Germinal center (tissue), 1 donor: ENCODE measurements at places on chromosomes 12 and 14.
A peak's percentile ranks its signal among the peaks of the same experiment; 100 is the strongest.

DNA sequence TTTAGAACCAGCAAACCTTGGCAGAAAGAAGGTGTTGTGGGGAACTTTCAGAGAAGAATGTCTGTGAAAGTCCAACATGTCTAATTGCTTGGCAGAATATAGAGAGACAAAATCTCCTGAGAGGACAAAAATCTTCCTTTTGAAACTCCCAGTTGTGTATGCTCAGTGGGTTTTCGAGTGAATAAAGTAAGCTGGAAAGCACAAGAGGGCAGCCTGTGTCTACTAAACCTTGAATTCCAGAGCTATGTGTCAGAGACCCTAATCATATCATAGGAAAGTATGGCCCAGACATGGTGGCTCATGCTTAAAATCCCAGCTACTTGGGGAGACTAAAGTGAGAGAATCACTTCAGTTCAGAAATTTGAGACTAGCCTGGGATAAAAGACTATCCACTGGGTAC, 661.2 kb downstream of the SLC16A7 start:
- DNase-seq = no peak

DNA sequence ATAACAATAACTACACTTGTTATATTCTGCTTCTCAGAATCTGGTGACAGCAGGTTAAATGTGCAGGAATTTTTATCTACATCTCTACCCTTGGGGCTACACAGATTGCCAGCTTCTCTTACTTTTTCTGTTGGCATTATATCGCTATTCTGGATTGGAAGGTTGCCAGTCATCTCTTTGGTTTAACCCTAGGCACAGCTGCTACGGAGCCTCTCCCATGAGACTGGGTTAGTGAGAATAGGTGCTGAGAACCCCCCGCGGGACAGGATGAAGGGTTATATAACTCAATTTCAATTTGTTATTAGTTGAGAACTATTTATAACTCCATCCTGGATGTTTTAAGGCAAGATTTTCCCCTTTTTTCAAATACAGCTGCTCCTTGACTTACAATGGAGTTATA, 73.1 kb downstream of the ACADS start:
- DNase-seq = no peak

GRCh38 chr12:13208533-13209435, 12.3 kb downstream of the EMP1 start:
- DNase-seq = no peak

- no peak for DNase-seq
These were observed 40.1 kb upstream of the STRAP start for GRCh38 chr12:15842108-15842507.

- DNase-seq = no peak
These were observed 119.7 kb upstream of the PDE3A start for GRCh38 chr12:20248646-20249045.

DNA sequence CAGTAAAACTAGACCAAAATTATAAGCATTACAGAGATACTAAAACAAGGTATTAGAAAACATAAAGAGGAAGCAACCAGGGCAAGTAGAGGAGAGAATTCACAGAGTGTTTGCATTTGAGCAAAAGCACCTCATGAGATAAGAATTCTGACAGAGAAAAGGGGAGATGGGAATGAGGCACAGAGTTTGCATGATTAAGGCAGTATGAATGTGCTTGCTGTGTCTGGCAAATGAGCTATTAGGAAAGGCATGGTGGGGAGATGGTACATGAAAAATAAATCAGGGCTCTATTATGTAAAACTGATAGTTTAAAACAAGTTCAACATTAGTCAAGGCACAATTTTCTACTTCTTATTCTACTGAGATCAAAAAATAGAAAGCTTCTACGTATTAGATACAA, 23.1 kb downstream of the GARIN6 start:
- no peak for DNase-seq

DNA sequence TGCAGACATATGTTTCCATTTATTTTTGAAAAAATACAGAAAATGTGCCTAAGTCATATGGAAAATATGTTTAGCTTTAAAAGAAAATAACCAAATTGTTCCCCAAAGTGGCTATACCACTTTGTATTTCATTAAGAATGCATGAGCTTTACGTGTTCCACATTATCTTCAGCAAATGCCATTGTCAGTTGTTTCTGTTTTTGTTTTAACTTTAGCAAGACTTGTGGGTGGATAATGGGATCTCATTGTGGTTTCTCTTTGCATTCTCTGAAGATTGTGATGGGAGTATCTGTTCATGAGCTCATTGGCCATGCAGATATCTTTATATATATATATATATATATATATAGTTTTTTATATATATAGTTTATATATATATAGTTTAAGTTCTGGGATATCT, 181.5 kb downstream of the CCER1 start:
- no peak for DNase-seq

DNA sequence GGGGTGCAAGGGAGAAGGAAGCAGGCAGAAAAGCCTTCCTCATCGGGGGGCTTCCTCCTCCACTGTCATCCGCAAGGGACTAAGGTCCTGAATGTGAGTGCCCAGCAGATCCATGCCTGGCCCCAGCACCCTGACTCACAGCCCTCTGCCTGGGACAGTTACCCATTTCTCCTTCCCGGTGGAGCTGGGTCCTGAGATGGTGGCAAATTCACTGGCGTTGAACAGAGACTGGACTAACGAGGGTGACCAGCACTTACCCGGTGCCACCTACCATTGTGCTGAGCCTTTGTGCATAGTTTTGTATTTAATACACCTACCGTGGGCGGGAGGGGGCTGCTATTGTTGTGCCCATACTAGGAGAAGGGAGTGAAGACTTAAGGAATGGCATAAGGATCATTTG, 30.9 kb upstream of the PLEKHG6 start:
- no peak for DNase-seq

GRCh38 chr12:110287986-110288385, 6.9 kb downstream of the ATP2A2 start:
- DNase-seq = no peak

DNA sequence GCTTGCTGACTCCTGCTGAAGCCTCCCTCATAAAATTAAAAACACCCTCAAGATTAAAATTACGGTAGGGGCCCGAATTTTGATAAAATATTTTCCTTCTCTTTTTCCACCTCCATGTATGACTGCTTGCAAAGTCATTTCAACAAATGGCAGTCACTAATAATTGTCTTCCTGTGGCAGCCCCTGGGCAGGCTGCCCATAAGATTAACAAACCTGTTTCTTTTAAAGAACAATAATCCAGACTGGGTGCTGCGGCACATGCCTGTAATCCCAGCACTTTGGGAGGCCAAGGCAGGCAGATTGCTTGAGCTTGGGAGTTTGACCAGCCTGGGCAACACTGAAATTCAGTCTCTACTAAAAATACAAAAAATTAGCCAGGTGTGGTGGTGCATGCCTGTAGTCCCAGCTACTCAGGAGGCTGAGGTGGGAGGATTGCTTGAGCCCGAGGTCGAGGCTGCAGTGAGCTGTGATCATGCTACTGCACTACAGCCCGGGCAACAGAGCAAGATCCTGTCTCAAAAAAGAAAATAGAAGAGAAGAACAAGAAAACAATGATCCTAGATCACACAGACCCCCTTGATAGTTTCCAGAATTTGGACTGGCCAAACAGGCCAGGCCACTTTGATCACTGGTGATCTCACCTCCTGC, 8.7 kb downstream of the SAV1 start:
- no peak for DNase-seq

GRCh38 chr14:81221579-81222102, 882 bp upstream of the GTF2A1 start:
- DNase-seq = no peak

DNA sequence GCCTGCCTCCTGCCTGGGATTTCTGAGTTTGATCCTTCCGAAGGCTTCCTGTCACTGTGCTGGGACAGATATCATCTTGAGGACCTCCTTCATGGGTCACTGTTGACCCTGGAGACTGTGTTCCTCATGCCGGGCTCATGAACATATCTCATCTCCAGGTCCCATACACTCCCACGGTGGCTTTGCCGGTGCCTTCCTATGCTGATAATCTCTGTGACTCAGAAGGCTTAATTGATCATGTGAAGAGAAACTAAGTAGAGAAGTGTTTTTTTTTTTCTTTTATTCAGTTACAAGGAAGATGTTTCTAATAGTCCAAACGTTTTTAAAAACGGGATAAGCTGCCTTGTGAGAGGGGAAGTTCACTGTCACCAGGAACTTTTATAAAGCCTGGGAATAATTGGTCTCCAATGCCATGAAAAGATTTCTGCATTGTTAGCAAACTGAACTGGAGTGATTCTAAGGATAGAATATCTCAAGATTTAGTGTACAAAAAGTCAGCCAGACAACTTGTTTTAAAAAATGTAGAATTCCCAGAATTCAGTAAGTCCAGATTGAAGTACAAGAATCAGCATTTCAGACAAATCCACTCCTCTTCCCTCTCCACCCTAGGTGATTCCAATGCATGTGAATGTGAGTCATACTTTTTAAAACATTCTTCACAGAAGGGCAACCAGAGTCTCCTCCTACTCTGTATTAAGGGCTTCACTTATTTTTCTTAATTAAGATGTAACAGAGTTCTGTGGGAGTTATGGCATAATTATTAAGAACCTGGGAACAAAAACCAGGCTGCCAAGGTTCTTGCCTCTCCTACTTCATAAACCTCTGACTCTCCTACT, 139.8 kb upstream of the LGR5 start:
- DNase-seq = no peak

- DNase-seq = no peak
These were observed at the start of gene FAM181A for GRCh38 chr14:93926873-93927799. FAM181A (plus strand) TSS chr14:93927344; CDS start chr14:93928286, 942 bp downstream.

DNA sequence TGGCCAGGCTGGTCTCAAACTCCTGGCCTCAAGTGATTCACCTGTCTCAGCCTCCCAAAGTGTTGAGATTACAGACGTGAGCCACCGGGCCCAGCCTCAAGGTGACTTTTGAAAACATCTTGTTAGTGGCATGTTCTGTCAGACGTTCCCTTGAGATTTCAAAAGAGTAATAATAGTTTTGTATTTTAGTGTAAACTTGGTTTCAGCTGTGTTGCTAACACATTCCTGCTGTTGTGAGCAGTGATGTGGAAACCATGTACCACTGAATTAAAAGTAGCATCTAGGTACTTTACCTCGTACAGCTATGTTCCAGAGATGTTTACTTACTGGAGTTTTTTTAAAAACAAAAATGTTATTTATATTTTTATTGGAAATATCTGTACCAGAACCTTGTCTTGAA, 111.3 kb downstream of the AEBP2 start:
- no peak for DNase-seq

DNA sequence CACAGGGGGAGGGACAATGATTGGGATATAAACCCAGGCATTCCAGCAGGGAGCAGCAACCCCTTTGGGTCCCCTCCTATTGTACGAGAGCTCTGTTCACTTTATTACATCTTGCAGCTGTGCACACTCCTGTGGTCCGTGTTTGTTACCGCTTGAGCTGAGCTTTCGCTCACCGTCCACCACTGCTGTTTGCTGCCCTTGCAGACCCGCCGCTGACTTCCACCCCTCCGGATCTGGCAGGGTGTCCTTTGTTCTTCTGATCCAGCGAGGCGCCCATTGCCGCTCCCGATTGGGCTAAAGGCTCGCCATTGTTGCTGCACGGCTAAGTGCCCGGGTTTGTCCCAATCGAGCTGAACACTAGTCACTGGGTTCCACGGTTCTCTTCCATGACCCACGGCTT, 64.1 kb downstream of the E2F7 start:
- DNase-seq = no peak

GRCh38 chr12:124323771-124324530, 29.1 kb downstream of the RFLNA start:
- no peak for DNase-seq

DNA sequence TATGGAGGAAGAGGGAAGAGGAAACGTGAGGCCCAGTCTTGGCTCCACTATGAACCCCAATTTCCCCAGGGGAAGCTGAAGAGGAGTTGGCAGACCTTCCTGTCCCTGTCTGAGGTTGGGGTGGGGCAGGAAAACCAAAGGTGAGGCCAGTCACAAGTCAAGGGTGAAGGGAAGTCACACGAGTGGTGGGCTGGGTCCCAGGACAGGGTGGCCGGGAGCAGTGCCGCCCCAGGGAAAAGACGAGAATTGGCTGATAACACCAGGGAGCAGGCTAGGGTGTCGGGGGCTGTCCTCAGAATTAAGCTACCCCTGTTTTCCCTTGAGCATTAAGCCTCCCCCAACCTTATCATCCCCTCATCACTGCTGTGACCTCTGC, 3.1 kb downstream of the VDR start:
- no peak for DNase-seq

- DNase-seq = peak; percentile 47
These were observed 151.2 kb upstream of the DIO3 start for GRCh38 chr14:101410126-101410525.

DNA sequence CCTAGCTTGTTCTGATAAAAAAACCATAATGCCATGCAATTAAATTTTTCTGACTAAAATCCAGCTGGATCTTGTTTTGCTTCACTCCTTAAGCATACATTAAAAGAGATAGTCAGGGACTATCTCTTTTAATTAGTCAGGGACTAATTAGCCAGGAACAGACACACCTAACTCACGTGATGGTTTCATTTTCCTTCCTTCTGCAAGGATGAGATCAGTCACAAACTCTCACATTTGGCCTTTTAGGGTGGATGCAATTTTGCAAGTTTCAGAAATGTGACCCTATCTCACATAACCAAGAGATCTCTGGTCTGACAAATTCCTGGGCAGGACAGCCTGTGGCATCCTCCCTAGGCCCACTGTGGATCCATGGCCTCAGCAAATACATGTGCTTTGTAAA, 62.4 kb downstream of the SETD3 start:
- no peak for DNase-seq

- no peak for DNase-seq
These were observed 1.1 kb downstream of the PAX9 start for GRCh38 chr14:36662543-36663403.

GRCh38 chr12:65280306-65280705, 1.8 kb downstream of the MSRB3 start:
- DNase-seq = no peak

DNA sequence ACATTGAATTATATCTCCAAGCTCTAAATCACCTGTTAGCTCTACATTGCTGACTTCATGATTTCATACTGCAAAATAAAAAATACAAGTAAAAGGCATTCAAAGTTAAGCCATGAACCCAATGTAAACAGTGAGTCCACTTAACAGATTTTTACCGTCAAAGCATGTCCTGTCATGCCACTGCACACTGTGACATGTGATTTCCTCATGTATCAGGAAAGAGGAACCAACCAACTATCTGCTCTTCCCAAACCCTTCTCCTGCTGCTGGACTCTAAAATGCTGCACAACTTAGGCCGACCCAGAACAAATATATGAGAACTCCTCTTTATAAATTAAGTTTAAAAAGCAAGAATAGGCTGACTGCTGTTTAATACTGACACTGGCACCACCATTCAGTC, 37.5 kb downstream of the TM7SF3 start:
- DNase-seq = no peak

- peak; percentile 73 for DNase-seq
These were observed at the start of gene PITPNM2 for GRCh38 chr12:123150744-123151456. PITPNM2 (minus strand) TSS chr12:123151090; CDS start chr12:123034590, 116,500 bp downstream.
